ENCODE measurements at places on chromosomes 2 and 18.
A peak's percentile ranks its signal among the peaks of the same experiment; 100 is the strongest.

DNA sequence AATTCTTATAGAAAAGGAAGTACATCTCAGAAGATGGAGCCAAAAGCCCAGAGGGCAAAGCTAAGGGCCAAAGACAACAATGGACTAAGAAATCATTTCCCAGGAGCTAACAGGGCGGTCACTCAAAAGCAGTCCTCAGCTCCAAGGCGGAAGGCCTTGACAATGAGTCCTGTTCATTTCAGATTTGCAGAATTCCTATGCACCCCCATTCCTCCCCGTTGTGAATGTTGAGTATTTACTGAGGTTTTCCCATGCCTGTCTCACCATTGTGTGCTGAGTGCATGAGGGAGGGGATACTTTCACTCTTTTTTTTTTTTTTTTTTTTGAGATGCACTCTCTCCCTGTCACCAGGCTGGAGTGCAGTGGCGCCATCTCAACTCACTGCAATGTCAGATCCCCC lies 18.8 kb upstream of the DTNB start:
- DNase-seq = peak; percentile 65

DNA sequence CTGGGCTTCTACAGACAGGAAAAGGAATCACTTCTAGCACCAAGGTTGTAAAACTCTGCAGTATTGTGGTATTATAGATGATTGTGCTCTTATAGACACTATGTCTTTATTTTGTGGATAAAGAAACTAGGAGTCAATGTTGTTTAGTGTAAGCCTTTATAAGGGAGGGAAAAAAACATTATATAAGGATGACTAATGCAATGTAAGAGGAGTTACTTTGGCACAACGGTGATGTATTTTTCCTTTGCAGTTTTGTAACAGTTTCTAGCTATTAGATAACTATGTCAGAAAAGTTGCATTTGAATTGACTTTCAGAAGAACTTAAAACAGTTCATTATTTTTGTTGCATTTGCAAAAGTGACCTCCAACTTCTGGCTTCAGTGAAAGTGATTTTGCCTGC lies 545.4 kb downstream of the CCDC85A start:
- no peak for DNase-seq

GRCh38 chr2:109173311-109174171 lies 44.5 kb downstream of the SH3RF3 start:
- DNase-seq = no peak

DNA sequence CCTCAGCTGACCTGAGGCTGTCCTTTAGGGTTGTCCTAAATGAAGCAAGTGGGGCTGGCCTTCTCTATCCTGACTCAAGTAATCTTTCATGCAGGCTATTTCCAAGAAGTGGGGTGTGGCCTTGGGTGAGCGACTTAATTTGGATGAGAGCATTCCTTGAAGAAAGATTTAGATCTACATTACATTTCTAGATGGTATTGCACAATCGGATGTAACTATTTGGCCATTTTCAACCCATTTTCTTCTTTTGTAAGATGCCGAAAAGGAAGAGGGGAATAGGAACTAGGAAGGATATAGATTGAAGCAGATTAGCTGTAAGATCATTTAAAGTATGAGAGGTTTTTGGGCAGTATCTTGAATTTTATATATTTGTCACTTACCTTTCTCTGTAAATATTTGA lies 746.3 kb downstream of the MBD2 start:
- no peak for DNase-seq

DNA sequence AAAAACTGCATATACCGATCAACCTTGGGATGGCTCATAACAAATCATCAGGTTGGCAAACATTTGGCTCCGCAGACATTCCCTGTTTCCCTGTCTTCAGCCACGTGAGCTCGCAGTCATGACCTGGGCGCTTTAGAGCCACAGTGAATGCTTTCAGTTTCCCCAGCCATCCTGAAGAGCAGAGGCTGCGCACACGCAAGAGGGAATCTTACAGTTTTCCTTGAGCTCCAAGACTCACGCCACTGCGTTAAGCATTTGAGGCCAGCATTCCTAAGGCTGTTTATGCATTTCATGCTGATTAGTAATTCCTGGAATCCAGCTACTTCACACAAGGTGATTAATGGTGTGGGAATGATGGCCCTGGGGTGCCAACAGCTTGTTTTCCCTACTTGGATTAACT lies 95.1 kb downstream of the MTCL1 start:
- no peak for DNase-seq

DNA sequence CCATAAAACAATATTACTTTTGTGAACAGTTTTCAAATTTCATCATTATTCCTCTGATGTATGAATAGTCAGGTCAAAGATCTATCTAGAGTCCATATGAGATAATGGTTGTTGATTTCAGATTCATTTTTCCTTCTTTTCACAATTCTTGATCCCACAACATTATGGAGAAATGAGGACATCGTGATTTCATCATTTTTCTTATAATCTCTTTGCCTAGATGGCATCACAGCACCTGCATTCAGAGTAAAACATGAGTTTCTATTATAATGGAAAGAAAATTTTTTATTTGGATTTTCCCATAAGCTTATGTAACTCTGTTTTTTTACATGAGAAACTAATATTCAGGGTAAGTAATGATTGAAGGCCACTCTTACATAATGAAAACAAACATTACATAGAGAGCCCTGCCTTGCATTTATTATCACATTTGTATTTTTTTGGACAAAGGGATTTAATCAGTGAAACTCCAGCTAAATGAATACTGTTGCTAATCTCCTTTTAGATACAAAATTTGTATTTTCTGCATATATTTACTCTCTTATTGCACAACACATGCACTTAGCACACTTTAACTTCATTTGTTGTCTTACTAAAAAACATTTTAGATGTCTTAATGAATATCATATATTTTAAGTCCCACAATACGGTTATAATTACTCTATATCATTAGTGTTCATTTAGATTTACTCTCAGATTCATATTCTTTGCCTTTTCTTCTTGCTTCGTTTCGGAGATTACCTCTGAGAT lies 188.4 kb upstream of the KYNU start:
- no peak for DNase-seq

DNA sequence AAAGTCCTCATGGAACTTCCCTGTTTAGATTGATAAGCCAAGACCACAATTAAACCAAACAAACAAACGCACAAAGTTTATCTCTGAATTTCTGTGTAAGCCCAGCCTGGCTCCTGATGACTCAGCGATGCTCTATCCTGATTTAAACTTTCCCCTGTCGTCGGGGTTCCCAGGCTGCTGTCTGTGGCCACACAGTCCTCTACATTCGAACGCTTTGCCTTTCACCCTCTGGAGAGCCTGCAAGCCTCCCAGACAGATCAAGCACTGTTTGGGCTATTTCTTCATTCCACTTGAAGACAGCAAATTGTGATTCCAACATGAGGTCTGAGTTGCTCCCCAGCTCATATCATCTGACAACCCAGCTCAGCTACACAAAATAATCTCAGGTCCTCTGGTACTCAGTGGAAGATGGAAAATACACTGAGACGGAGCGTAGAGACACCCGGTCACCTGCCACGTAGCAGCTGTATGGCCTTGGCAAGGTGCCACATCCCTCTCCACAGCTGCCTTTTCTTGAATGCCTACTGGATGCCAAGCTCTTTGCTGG lies 51.2 kb downstream of the CYRIA start:
- no peak for DNase-seq

DNA sequence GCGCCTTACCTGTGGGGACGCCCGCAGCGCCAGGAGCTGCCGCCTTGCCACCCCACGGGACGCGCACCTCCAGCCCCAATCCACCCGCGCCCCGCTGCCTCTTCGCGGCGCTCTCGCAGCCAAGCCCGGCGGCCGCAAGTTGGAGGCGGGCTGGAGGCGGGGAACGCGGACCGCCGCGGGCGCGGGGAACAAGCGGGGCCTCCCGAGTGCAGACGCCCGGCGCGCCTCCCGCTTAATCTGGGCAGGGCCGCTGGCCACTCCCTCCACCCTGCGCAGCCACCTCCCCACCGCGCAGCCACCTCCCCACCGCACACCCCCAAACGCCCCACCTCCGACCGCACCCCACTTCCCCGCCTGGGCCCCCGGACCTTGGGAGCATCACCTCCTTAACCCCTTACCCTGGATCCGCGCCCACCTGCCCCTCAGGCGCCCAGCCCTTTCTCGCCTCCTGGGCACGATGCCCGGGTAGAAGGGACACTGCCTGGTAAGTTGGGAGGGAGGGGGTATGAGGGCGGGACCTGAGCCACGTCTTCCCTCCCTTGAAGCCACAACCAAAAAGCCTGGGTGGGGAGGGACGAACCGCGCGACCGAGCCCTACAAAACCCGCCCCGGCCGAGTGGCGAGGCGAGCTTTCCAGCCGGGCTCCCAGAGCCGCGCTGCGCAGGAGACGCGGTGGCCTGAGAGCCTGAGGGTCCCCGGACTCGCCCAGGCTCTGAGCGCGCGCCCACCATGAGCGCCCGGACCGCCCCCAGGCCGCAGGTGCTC lies at the start of the genes COL4A3 and COL4A4:
Gene COL4A3, plus strand, starts transcription at position 627 of the 765 bp plus-strand sequence. Its CDS starts 103 bp downstream, at position 730.
Gene COL4A4, minus strand, starts transcription at position 208 of the 765 bp plus-strand sequence. CDS start 16,722 bp downstream, outside the sequence.
- no peak for DNase-seq

Measured in pulmonary artery endothelial cell (primary cell).